ENCODE measurements at places on chromosomes 6 and 20.

DNA sequence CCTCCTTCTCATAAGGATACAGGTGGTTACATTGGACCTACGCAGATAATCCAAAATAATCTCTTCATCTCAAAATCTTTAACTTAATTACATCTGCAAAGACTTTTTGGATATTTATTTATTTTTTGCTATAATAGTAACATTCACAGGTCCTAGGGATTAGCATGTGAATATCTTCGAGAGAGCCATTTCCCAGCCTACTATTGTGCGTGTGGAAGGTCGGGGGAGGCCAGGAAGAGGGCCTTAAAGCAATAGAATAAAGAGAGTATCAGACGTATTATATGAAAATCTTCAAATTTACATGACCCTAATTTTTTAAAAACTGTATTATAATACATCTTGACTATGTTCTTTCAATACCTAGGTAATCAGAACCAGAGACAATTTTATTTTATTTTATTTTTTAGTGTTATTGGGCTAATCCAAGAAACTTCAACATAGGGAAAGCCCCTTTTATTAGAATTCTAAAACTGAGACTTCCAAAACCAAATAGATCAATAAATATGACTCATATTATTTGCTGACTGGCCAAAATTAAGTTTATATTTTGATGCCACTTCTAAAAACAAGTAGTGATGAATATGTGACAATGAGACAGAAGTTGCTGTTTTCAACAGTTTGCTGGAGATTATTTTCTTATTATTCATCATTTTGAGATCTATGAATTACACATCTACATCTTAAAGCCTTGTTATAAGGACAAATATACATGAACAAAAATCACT is 536.1 kb downstream of the NKAIN2 start:
- DNase-seq = no peak

- DNase-seq = no peak
These were observed 374.3 kb upstream of the CHD6 start for GRCh38 chr20:41992481-41992880.

DNA sequence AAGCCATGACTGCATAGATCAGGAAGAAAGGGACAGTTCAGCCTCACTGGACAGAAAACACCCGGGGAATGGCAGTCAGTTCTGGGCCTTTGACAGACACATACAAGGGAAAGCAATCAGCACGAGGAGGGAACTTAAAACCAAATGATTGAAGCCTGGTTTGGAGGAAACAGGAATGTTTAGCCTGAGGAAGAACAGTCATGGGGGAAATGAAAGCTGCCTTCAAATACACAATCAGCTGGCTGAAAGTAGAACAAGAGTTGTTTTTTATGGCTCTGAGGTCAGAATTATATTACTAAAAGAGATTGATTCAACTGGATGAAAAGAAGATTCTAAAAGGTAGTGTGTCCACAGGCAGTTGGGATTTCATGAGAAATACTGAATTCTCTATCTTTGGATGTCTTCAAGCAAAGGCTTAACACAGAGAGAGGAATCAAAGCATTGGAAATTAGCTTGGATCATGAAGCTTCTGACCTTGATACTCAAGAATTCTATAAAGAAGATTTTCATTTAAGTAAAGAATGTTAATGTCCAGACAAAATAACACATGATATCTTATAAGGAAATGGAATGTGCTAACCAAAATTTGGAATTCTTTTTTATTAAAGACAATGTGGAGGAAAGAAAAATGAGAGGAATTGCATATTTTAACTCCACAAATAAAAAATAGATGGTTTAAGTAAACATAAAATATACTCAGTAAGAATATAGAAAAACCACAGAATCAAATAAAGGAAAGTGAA is 216.6 kb downstream of the IBTK start:
- no peak for DNase-seq

- peak; percentile 42 for DNase-seq
These were observed 80.5 kb downstream of the SMPDL3A start for GRCh38 chr6:122869437-122870024.

DNA sequence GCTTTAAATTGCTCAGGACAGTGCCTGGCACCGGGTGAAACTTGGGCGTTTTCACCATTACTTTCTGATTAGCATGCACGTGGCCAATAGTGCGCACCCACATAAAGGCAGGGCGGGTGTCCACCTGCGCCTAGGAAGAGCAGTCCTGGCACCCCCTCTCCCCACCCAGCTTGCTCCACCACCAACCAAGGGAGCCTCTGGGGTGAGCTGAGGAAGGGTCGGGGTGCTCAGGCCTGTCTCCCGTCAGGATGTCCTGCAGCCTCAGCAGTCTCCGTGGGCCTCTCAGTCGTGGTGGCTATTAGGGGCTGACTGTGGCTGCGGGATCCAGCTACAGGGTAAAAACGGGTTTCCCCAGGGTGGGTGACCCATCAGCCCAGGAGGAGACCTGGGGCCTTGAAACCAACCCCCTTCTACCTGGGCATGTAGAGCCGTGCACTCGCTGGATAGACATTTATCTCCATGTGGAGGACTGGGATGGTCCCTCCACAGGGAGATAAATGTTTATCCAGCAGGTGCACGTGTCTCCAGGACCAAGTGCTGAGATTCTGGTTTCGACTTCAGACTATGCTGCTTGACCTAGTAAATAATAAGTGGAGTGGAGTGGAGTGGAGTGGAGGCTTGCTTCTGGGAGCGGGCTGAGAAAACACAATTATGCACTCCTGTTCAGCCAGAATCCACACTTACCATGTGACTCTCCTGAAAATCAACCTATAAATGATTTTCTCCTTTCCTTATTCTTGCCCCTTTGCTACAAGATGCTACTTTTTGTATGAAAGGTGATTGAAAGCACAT is 91.1 kb downstream of the ZDHHC14 start:
- peak; percentile 18 for DNase-seq

DNA sequence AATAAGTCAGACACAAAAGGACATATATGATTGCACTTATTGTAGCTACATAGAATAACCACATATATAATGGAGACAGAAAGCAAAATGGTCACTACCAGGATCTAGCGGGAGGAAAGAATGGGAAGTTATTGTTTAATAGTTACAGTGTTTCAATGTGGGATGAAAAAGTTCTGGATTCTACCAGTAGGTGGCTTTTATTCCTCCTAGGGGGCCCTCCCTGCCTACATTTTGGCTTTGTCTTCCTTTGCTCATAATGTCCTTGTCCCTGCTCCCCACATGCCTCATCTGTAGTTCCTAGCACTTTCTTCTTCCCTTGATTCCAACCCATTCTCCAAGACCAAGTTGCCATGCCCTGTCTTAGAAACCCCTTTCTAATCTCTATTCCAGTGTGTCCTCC is 16.3 kb downstream of the ZNF133 start:
- DNase-seq = no peak

DNA sequence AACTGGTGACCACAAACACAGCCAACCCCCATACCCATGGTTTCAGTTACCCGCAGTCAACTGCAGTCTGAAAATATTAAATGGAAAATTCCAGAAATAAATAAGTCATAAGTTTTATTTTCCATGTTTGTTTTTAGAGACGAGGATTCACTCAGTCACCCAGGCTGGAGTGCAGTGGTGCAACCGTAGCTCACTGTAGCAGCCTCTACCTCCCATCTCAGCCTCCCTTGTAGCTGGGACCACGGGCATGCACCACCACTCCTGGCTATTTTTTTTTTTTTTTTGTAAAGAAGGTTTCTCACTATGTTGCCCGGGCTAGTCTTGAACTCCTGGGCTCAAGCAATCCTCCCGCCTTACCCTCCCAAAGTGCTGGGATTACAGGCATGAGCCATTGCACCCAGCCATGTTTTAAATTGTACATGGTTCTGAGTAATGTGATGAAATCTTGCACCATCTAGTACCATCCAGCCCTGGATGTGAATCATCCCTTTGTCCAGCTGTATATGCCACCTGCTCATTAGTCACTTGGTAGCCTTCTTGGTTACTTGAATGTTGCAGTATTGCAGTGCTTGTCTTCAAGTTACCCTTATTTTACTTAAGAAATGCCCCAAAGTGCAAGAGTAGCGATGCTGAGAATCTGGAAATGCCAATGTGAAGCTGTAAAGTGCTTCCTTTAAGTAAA is 14.5 kb downstream of the CSNK2A1 start:
- no peak for DNase-seq

DNA sequence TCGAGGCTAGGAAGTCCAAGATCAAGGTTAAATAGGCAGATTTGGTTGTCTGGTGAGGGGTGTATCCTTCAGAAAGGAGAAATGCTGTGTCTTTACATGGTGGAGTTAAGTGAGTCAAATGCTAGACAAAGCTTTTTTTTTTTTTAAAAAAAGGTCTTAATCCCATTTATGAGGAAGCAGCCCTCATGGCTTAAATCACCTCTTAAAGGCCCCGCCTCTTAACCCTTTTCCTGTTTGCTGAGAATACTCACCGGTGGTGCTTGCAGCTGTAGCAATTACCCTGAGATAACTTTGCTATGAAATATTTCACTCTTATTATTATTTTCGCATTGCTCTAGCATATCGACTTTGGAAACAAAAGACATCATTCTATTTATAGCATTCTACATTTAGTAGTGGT is 30.8 kb downstream of the FBXO30 start:
- no peak for DNase-seq

DNA sequence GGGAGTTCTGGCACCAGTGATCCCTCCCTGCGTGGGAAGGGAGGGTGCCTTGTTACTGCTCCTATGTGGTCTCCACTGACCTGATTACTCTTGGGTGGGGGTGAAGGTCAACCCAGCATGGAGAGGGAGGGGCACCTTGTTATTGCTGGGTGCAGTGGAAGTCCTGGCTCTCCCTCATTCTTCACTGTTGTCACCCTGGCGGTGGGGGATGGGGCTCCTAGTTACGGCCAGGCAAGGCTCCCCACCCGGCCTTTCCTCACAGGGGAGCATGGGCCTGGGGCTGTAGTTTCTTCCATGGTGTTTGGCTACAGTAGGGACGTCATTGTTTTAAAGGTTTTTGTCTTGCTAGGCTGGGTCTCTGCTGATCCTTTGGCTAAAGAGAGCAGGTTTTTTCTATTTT is 40.8 kb downstream of the PACSIN1 start:
- DNase-seq = no peak

- no peak for DNase-seq
These were observed 12.5 kb downstream of the ROMO1 start for GRCh38 chr20:35711588-35712209.

DNA sequence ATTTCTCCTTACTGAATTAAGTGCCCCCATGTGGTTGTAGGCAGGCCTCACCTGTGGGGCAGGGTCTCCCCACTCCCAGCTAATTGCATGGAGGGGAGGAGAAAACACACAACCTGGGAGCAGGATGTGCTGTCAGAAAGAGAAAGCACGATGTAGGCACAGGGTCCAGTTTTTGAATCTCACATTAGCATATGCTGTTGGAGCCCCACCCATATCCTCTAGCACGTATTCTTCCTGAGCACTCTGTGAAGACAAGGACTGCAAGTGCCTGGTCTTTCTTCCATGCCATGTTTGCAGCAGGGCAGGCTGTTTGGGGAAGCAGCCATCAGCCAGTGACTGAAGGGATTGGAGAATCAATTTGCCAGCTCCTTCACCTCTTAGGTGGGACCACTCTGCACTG is 108.2 kb downstream of the CFAP61 start:
- DNase-seq = no peak

GRCh38 chr20:48795732-48796131 is 32.1 kb downstream of the PREX1 start:
- no peak for DNase-seq

DNA sequence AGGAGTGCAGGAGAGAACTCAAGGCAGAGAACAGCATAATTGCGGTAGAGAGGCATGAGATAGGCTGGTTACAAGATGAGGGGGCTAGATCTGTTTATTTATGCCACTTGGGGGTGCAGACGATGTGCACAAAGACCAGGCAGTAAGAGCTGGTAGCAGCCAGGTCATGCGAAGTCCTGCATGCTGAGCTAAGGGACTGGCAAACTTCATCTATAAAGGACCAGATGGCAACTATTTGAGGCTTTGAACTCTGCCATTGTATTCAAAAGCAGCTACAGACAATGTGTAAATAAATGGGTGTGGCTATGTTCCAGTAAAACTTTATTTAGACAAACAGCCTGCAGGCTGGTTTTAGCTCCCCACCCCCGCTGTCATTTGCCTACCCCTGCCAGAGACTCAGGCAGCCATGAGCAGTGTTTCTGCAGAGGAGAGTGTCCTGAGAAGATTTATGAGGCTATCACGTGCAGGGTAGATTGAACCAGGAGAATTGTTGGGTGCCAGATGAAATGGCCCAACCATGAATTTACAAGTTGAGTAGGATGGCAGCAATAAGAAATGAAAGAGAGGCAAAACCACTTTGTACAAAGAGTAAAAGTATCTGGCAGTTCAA is 253.4 kb upstream of the MOCS1 start:
- DNase-seq = no peak

DNA sequence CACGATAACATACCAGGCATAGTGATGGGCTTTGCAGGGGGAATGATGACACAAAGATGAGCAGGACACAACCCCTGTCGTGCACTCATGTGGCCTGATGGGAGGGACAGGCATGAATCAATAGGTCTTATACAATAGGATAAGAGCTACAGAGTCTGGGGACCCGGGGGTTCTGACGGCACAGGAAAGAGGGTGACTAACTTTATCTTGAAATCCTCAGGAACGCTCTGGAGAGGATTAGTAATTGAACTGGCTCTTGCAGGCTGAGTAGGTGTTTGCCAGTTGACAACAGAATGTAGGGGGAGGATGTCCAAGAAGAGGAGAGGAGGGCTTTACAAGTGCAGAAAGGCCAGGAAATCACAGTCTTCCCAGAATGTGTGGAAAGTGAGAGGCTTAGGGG is 219.9 kb upstream of the ECI2 start:
- no peak for DNase-seq

GRCh38 chr20:24765316-24766142 is 183.5 kb upstream of the CST7 start:
- no peak for DNase-seq

DNA sequence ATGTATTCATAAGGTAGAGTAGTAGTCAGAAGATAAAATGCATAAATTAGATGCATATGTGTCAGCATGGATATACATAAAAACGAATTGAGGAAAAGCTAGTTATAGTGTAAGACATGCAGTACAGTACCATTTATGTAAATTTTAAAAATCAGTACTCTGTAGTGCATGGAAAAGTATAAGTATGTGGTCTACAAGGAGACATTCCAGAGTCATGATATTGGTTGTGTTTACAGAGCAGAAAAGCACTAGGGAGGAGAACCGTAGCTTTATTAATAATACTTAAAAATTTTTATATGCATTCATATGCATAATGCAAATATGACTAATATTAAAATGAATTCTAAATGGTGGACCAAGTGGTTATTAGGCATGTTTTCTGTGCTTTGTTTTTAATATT is 220.0 kb downstream of the ZFAND3 start:
- DNase-seq = no peak

All from NCI-H510A treated with DMSO at 0.1 percent for 48 hours (cell line).